ENCODE measurements at places on chromosomes 7 and 10.
A peak's percentile ranks its signal among the peaks of the same experiment; 100 is the strongest.

- DNase-seq = no peak
Measured at GRCh38 chr7:151607464-151607867, 87.8 kb upstream of the RHEB start.

GRCh38 chr7:84985073-84985784, 201.6 kb downstream of the SEMA3D start:
- no peak for DNase-seq

DNA sequence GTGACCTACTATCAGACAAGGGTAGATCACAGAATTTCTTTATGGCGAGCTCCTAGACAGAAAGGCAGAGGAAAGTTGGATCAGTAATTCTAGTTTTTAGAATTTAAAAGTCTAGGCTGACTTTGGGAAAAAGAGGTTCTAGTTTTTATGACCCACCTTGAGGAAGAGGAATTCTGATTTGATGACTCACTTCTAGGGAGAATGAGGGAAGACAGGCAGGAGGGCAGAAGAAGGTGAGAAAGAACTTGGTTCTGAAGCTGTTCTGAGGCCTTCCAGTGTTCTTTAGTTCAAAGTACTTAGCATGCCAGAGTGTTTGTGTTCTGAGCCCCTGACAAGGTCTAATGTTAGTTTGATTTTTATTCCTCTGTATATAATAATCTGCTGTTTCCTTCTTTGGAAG, 97.2 kb downstream of the PODXL start:
- DNase-seq = no peak

- DNase-seq = peak; percentile 2
Measured at GRCh38 chr7:30594048-30594539, 584 bp upstream of the GARS1 start.

- no peak for DNase-seq
Measured at GRCh38 chr7:35747611-35748010, 52.7 kb upstream of the HERPUD2 start.

DNA sequence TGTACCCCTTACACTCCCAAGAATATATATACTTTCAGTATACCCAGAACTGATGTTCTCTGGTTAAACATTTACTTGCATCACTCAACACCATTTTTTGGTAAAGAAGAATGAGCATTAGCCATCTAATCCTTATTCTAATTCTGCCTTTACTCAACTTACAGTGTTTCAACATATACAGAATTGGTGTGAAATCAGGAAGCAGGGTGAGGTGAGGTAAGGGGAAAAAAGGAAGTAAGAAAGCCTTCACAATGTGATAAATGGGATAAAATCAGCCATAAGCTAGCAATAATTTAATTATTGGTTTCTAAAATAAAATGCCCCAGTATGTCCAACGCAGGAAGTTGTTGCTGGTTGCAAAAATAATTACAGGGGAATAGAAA, 605.4 kb downstream of the KCNMA1 start:
- no peak for DNase-seq

DNA sequence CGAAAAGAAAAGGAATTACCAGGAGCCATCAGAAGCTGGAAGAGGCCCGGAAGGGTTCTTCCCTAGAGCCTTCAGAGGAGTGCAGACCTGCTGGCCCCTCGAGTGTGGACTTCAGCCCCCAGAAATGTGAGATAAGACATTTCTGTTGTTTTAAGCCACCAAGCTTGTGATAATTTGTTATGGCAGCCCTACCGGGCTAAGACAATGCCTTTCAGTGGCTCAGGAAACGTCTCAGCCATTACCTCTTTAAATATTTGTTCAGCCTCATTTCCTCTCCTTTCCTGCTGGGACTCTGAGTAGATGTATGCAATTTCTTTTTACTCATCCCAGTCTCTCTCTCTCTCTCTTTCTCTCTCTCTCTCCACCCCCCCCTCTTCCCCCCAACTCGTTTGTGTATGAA, 174.7 kb upstream of the GRB10 start:
- no peak for DNase-seq

GRCh38 chr7:121286186-121286585, 42.6 kb upstream of the WNT16 start:
- DNase-seq = no peak

- no peak for DNase-seq
Measured at GRCh38 chr7:157515342-157516041, 178.7 kb downstream of the DNAJB6 start.

GRCh38 chr10:3111621-3112163, 44.3 kb downstream of the PFKP start:
- DNase-seq = no peak

GRCh38 chr7:111232249-111233084, 141.5 kb downstream of the LRRN3 start:
- no peak for DNase-seq

DNA sequence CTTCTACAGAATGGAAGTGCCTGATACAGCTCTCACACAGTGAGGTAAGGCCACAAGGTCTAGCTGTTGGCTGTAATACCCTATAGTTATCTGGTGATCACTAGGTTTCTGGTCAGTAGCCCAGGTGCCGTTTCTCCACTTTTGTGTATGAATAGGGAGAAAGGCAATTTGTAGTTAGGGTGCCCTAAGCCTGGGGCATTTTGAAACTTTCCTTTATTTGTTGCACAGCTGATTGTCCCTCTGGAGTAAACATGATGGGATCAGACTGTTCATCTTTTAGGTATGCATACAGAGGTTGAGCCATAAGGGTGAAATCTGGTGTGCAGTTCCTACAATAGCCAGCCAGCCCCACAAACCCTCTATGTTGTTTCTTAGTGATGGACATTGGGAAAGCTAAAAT, 112.4 kb downstream of the ANKRD26 start:
- DNase-seq = no peak

DNA sequence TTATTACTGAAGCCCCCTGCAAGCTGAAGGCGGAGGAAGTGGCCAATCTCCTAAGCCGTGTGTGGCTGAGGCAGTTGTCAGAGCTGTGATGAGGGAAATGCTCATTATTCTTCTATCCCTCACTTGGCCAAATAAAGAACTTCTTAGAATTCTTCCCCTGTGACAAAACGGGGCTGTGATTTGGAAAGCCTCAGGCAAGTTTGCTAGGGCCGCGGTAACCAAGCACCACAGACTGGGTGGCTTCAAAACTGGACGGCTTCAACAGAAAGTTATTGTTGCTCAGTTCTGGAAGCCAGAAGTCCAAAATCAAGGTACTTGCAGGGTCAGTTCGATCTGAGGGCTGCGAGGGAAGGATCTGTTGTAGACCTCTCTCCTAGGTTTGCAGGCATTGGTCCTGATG, 72.3 kb upstream of the STEAP1B start:
- no peak for DNase-seq

DNA sequence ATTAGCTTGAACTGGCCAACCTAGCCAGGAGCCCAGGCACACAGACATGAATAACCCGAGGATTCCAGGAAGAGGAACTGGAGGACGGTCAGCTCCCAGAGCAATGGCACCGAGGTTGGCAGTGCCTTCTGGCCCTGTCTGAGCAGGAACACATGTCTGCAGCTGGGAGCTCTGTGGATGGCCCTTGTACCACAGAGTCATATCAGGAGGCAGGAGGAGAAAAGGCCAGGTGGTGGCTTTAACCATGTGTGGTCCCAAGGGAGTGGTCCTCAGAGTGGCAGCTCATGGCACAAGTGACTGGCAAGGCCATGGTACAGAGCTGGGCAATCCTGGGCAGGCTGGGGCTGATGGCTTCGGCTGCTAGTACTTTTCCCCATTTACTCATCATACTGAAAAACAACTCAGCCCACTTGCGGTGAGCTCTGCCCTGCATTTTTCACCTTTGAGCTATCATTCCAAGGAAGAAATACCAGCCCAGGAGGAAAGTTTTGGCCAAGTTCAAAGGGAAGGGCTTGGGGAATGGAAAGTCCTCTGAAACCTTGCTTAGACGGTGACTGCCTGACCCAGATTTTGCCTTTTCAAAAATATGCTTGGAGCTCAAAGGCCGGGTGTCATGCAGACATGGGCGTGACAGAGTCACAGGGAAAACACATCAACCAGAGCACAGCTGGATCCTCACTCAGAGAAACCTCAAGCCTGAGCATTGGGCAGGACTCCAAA, 25.7 kb upstream of the LOXL4 start:
- DNase-seq = no peak

DNA sequence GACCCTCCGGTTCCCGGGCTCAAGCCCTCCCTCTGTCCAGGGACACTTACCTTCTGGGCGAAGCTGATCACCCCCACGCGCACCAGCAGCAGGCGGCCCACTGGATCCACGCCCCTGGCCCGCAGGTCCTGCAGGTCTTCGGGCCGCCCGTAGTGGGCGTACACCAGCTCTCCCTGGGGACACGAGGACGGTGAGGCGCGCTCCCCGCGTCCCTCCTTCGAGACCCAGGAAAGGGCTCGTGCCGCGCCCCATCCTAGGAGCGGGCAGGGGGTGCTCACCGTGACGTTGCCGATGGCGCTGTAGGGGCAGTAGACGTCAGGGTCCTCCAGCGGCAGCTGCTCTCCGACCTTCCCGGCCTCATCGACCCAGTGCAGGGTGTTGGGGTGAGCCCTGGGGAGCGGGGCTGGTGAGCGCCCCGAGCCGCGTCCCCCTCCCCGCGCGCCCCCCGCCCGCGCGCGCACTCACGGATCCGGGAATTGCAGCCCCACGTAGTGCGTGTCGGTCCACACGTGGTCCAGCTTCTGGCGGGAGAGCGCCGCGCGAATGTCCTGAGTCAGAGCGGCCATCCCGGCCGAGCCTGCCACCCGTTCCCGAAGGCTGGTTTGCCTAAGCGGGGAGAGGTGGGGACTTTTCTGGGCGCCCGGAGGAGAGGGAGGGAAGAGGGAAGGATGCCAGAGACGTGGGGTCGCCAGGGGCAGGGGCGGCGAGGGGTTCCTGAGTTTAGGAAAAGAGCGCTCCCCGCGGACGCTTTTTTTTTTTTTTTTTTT, 8.2 kb downstream of the TFR2 start:
- no peak for DNase-seq

DNA sequence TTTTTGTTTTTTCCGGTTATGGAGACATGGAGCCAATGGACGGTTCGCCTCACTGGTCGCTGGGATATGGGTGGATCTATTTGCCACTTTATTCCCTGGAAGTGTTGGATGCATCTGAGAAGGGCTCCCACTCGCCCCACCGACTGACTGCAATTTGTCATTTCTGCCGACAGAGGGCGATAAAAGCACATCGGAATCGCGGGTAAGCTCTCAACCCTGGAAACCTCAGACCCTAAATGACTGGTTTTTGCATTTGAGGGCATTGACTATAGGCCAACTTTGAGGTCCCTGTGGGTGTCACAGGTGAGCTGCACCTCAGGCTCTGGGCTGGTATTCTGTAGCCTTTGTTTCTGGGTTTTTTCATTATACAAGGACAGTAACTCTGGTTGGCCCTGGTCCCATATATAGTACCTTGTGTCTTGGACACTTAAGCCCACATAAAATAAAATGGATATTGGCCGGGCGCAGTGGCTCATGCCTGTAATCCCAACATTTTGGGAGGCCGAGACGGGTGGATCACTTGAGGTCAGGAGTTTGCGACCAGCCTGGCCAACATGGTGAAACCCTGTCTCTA, 11.9 kb upstream of the OPALIN start:
- DNase-seq = peak; percentile 16

GRCh38 chr7:1049801-1050200, 5.5 kb downstream of the GPR146 start:
- DNase-seq = no peak

DNA sequence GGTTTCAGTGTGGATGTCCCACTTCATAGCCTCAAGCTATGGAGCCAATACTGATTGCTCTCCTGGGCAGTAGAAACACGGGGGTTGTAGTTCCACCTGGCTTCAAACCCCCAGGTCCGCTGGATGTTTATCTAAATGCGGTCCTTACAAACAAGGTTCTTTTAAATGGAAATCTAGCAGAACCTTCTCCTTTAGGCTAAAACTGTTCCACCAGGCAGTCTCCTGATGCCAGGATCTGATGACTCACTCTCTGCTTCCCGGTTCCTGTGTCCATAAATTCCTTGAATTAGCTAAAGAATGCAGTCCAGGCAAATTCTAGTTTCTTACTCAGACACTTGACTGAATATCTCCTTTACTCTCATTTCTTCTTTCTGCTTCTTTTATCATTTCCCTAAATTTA, 108.4 kb upstream of the FAM3C start:
- DNase-seq = no peak

- no peak for DNase-seq
Measured at GRCh38 chr7:52897288-52897687, 138.1 kb upstream of the POM121L12 start.

GRCh38 chr10:22992075-22992474, 64.2 kb downstream of the ARMC3 start:
- no peak for DNase-seq

DNA sequence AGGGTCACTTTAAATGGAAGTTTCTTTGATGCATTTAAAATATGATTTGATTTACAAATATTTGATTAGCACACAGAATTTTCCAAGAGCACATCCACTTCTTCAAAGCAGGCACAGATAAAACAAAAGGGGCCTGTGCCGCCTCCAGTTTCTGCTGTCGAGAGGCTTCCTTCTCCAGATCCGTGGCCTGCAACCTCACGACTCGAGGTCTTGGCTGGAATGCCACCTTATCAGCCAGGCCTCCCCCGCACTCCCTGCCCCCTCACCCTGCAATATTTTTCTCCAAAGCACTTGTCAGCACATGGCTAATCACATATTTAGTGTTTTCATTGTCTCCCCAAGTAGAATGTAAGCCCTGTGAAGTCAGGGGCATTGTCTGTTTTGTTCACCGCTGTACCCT, 12.5 kb downstream of the PYROXD2 start:
- no peak for DNase-seq

DNA sequence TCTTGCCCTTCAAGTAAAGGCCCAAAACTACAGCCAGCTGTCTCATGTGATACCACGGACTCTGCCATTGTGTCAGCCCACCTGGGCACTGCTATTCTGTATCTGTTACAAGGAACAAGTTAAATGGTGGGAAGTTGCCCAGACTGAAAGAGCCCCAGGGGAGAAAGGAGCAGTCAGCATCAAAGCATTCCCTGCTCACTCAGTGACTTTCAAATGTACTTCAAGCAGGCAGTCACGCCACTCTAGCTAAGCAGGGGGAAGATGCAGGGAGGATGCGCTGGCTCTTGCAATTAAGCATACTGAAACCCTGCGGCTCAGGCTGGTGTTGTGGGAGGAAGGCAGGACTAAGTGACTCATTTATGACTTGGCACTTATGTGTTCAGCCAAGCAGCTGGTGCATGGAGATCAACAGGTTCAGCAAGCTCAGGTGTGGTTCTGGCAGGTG, 1249.6 kb downstream of the TYW1 start:
- DNase-seq = no peak
